ENCODE measurements at places on chromosomes 11 and 22.

DNA sequence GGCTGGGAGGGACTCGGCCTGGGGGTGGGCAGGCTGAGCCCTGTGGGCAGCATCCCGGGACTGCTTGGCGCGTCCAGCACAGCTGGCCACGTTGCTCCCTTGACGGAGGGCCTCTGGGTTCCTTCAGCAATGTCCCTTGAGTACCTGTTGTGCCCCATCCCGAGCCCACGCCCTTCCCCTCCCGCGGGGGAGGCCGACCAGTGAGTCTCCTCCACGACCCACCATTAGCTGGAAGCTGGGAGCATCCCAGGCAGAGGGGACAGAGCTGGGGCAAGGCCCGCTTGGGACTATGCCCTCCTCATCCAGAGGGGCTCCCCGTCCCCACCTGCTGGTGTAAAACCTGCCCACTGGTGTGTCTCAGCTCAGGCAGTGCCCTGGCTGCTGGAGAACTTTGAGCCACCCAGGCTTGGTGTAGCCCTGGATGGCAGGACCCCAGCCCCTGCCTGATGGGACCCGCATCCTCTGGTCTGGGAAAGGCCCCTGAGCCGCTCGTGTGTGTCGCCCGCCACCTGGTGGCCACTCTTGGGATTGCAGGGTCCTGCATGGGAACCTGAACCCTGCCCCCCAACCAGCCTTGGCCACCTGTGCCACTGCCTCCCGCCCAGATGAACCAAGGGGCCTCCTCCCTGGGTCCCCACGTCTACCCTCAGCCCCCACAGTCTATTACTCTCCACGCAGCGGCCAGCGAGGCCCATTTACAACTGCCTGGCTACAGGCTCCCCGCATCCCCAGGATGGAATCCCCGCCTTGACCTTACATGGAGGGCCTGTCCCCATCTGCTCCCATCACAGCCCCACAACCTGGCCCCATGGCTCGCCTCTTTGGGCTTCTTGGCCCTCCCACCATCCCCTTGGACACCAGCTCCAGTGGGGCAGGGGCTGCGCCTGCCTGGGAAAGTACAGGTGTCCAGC lies 16.6 kb upstream of the ARHGAP8 start:
- DNase-seq: no peak

DNA sequence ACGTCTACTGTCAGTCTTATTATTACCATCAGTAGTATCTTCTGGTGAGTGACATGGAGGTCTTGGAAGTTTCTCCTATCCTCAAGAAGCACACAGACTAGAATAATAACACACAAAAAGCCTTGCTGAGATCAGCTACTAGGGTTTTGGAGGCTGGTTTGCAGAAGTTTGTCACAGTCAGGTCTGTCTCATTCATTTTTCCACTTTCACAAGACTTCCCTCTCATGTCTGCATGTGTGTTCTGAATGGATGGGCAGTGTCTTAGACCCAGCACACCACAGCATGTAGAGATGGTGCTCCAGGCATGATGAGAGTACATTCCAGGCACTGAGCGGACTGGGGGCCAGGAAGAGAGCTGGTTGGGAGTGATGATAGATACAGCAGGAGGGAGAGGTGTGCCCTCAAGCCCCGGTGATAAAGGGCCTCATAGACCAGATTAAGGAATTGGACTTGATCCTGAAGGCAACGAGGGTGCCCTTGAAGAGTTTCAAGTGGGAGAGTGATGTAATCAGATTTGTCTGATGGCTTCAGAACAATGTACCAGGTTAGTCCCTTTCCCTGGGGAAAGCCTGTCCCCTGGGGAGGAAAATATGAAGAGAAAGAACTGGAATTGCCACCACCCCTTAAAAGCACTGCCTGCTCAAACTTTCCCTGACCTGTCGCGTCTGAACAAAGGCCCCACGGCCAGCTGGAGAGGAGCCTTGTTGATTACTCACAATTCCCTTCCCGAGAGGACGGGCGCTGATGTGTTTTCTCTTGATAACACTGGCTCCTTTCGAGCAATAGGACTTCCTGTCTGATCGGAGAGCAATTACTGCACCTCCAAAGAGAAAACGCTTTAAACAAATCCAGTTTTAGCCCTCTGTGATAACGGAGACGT lies 45.1 kb upstream of the LMO2 start:
- no peak for DNase-seq

DNA sequence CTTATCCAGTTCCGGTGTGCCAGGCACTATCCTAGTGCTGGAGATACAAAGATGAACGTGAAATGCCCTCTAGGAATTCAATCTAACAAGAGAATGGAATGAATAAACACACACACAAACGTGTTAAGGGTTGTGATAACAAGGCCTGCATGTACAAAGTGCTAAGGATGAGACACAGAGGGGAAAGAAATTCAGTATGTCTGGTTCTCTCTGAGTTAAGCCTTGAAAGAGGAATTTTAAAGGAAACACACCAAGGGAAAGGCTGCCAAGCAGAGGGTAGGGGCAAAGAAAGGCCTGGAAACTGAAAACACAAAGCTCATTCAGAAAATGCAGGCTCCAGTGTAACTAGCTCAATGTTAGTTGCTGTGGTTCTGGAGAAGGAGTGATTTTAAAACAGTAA lies 4.2 kb downstream of the CHKA start:
- DNase-seq: no peak

DNA sequence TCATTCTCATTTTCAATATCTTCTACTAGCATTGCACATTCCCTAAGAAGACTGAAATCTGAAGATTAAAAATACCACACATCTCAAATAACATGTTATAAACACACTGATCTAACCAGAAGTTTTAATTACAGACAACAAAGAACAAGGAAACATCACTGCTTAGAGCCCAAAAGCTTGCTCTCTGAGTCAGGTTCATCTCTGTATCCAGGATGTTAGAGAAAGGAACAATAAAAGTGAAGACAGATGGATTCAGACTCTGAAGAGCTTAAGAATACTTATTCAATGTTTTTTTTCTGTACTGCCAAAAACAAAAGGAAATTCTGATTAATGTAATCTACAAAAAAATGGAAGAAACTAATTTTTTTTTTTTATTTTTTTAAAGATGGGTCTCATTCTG lies 16.5 kb downstream of the RDX start:
- DNase-seq: no peak

DNA sequence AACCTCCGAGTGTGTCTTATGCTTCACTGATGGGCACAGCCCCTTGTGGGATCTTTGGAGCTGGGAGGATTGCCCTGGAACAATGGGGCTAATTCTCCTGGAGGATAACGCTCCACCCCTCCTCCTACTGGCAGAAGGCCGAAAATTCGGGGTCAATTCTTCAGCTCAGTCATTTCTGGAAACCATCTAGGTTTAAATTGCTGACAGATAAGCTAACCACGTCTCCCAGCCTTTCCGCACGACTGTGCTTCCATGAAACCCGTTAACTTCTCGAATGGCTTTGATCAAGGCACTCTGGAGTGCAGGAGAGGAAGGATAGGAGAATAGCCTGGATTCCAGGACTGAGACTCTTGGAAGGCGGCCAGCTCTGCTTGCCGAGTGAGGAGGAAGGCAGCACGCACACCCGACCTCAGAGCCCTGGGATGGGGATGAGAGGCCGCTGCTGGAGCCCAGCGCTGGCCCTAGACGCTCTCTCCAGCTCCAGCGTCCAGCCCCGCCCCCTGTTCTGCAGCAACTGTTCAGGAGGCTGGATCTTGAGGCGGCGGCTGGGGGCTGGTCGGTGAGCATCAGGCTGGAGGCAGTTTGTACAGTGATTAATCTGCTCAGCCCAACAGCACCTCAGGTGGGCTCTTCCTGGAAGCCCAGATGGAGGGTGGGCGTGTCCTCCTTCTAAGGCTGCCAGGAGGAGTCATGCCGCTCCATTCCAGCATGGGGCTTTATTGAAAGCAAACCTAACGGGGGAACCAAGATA lies 176.7 kb upstream of the NCAM1 start:
- DNase-seq: no peak

DNA sequence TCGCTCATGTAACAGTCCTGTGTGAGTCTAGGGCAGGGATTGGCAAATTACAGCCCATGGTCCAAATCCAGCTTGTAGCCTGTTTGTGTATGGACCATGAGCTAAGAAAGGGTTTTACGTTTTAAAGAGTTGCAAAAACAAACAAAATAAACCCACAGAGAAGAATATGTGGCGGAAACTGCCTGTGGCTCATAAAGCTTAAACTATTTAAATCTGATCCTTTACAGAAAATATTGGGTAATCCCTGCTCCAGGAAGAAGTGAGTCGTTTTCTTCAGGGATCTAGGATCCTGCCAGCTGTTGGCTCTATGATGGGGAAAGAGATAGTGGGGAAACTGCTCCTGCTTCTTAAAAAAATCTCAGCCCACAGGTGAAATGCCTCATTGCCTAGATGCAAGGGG lies 3.4 kb upstream of the OR6Q1 start:
- DNase-seq: no peak

GRCh38 chr22:46549563-46549840 lies 12.1 kb upstream of the CELSR1 start:
- no peak for DNase-seq

DNA sequence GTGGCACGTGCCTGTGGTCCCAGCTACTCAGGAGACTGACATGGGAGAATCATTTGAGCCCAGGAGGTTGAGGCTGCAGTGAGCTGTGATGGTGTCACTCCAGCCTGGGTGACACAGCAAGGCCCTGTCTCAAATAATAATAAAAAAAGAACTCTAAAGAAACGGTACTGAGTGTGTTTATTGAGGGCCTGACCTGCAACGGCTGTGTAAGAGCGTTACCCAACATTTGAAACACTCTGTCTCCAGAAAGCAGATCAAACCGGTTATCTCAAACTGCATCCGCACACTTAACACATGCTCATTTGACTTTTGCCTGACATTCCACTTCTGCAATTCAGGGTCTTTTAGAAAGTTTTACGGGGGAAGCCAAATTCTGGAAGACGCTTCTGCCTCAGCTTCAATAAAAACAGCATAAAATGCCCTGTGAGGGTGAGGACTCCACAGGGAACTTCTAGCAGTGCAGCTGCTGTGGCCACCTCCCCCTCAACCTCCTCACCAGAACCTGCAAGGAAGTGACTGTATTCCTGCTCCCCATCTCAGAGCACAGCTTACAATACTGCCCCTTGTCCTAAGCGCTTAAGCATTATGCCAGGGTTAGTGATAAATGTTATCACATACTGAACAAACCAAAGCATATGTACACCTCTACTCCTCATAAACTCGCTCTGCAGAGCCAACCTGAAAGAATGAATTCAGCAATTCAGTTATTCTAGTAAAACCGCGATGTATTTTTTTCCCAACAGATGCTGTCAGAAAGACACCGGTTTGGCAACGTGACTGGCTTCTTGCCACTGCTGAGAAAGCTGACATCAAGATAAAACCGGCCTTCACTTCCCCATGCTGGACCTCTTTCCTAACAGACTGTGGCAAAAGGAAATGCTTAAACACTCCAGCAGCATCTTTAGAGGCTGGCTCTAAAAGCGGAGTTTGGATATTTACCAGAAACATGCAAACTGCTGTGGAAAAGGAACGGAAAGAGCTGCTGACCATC lies 52.2 kb downstream of the PRDM10 start:
- DNase-seq: no peak

GRCh38 chr11:83543706-83544439 lies 257.7 kb upstream of the CCDC90B start:
- no peak for DNase-seq

GRCh38 chr11:134349109-134349801 lies 17.5 kb downstream of the GLB1L2 start:
- DNase-seq: no peak

- DNase-seq: no peak
These were observed 1.7 kb downstream of the TMEM151A start for GRCh38 chr11:66293352-66293751.

DNA sequence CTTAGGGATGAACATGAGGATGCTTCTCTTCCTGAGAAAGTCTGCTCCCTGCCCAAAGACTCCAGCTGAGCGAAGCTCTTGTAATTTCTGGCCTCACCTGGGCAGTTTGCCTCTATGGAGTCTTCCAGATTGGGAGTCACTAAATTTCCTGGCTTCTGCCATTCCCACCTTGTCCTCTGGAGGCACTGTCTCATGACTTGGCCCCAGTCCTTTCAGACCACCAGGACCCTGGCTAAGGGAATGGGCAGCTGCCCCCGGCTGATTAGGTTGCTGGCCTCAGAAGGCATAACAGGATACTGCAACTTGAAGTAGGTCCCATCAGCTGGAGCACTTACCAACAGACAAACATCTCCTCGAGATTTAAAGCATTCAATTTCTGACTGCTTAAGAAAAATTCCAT lies 128.1 kb upstream of the SPON1 start:
- DNase-seq: no peak

- DNase-seq: no peak
These were observed 56.1 kb upstream of the NUP50 start for GRCh38 chr22:45107671-45108070.

- no peak for DNase-seq
These were observed 125.3 kb upstream of the CADM1 start for GRCh38 chr11:115629456-115630015.

DNA sequence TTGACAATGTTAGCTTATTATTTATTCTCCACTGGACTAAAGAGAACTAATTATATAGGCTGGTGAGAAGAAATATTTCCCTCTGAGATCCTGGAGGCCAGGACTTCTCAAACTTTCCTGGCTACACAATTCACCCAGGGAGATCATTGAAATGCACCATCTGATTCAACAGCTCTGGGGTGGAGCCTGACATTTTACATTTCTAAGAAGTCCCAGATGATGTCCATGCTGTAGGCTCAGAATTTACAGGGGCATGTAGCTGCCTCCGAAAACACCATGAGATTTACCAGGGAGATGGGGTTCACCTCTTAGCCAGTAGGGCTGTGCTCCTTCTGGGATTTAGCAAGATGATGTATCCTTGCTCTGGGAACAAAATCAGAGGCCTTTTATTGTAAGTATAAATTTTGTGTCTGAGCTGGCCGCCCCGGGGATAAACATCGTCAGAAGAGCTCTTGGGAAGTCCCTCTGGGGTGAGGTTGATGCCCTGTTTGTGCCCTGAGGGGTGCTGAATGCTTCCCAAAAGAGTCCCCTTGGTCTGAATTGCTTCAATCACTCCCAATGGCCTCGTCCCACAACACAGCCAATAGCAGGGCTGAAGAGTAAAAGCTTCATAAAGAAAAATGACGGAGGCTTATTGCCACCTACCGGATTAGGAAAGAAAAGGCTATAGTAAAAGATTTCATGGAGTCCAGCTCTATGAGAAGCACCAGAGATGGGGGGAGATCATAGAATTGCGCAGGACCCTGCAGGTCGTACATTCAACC lies 33.4 kb upstream of the API5 start:
- no peak for DNase-seq

GRCh38 chr22:38631724-38632123 lies 24.5 kb downstream of the FAM227A start:
- DNase-seq: no peak

GRCh38 chr22:37599153-37599552 lies 9.5 kb upstream of the GGA1 start:
- DNase-seq: no peak

- DNase-seq: no peak
These were observed 6.8 kb downstream of the CABP7 start for GRCh38 chr22:29726512-29727130.

All from NCI-H187 treated with DMSO at 0.1 percent for 48 hours (cell line).